ENCODE measurements at places on chromosomes 3 and 15. TPM values are rescaled to one million over a fixed set of nuclear protein-coding genes. Genes with fewer than 3 reads are reported as not detected.

Gene CNTN6
- 0.25 TPM for total RNA-seq

- no peaks in the 10 kb centered on the region for H3K27me3 ChIP-seq
- no peaks in the 10 kb centered on the region for H3K36me3 ChIP-seq
- no peak overlapping the region for H3K27ac ChIP-seq
Measured at GRCh38 chr3:189890496-189890895, 230.2 kb downstream of the P3H2 start.

DNA sequence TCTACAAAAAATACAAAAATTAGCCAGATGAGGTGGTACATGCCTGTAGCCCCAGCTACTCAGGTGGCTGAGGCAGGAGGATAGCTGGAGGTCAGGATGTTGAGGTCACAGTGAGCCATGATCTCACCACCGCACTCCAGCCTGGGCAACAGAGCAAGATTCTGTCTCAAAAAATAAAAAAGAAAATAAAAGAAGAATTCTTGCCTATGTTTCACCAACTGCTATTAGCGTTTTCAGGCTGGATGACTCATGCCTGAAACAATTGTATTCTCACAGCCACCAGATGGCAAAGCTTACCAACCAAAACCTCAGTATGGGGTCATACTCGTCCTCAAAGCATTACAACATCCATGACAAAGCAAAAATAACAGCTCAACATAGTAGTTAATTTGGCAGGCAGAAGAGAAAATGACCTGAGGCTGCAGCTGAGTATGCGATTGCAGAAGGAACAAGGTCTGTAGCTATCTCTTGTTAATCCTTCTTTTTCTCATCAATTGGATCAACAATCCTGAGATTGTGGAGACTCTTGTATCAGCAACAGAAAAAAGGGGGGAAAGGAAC, 52.2 kb downstream of the TP53BP1 start:
- no peaks in the 10 kb centered on the region for H3K4me1 ChIP-seq
- H3K36me3 ChIP-seq: peaks cover 30% of the 10 kb centered on the region
- DNase-seq: peak; percentile 32
- no peaks in the 10 kb centered on the region for H3K27me3 ChIP-seq
- H3K4me3 ChIP-seq: no peak overlapping the region

- H3K36me3 ChIP-seq: no peaks in the 10 kb centered on the region
- no peaks in the 10 kb centered on the region for H3K27me3 ChIP-seq
- DNase-seq: peak; percentile 92
- H3K27ac ChIP-seq: no peak within 1 kb of the TSS
Measured at GRCh38 chr3:113441051-113441770, at the start of gene CFAP44. Gene CFAP44, minus strand, starts transcription at chr3:113441493. Its CDS starts 7,829 bp downstream, at chr3:113433664.

Gene PP2D1
- total RNA-seq: not detected

Gene APBA2
- 6.1 TPM for total RNA-seq

DNA sequence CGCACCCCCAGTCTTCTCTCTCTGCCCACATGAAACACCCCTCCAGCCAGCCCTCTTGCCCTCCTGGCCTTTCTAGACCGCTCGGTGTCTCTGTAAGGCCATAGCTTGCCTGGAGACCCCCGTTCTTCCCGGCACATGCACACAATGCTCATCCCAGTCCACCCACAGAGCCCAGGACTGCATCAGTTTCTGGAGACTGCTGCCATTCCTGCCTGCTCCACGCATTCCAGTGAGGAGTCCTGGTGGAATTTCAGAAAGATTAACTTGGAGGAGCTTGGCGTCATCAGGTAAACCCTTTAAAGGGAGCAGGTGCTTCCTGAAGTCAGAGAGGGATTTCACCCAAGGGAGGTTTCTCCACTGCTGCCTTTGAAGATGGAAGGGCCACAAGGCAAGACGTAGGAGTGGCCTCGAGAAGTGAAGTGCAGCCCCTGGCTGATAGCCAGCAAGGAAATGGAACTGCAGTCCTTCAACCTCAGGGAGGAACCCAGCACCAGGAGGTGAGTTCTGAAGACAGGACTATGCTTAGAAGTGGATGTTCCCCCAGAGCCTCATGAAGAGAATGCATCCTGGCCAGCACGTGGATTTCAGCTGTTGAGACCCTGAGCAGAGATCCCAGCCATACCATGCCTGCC, 19.2 kb downstream of the SLC41A3 start:
- no peak for DNase-seq
- H3K36me3 ChIP-seq: peaks cover 2% of the 10 kb centered on the region
- no peak overlapping the region for H3K27ac ChIP-seq
- H3K4me1 ChIP-seq: no peaks in the 10 kb centered on the region
- H3K27me3 ChIP-seq: no peaks in the 10 kb centered on the region
- no peak overlapping the region for H3K4me3 ChIP-seq

DNA sequence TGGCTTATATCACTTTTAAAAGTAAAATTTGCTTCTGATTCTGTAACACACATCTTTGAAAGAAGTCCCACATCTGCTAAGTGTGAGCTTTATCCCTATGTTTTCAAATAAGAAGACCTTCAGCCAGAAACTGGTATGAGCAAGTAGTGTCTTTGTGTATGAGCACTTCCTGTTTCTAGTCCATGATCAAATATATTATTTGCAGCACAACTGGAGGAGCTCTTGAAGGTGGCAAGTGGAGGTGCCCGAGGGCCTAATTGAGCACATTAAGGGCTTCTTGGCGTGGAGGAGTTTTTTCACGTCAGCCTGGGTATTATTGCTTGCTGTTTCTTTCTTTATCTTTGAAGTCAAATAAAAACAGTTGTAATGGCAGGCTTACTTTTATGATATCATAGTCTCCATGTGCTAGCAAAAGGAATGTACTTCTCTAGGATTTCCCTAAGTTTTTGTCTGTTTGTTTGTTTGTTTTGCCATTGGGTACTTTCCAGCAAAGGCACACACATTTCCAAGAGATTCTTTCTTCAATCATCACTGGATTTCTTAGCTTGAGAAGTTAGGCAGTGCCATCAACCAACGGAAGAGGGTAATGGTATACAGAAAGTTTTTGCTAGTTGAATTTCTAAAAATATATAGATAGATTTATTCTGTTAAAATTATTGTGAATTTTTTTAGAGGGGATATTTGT, 68.1 kb downstream of the MEIS2 start:
- H3K27me3 ChIP-seq: no peaks in the 10 kb centered on the region
- no peak overlapping the region for H3K4me3 ChIP-seq
- H3K27ac ChIP-seq: no peak overlapping the region
- no peak for DNase-seq

DNA sequence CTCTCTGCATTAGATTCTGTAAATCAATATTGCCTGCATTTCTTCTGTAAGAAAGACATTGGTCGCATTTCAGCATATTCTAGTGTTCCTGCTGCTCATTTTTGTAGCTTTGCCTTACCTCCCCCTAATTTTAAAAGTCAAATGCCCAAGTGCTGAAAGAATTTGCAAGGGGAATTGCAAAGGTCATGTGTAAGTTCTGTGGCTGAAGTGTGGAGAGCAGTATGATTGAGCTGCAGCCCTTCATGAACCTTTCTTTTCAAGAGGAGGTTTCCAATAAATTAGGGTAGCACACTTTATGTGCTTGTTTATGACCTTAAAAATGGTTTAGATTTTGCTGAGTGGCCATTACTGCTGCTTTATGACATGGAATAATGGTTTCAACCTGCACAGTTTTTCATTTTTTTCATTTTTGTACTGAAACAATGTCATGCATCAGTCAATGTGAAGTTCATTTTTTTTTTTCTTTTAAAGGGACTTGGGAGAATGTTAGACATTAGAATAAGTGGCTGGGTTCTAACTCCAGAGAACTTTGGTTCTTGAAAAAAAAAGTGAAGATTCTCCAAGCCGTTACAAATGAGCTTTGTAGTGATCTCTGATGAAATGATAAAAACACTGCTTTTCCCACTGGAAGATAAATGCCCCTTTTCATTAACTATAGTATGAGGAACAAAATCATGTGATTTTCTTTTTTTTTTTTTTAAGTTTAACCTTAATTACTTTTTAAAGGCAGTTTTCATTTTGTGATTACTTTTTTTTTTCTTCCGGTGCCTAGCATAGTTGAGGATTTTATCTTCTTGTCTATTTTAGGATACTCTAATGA, 99.6 kb downstream of the MITF start:
- no peaks in the 10 kb centered on the region for H3K36me3 ChIP-seq
- H3K4me3 ChIP-seq: no peak overlapping the region
- peak; percentile 12 for DNase-seq
- peaks cover 3% of the 10 kb centered on the region for H3K4me1 ChIP-seq
- no peak overlapping the region for H3K27ac ChIP-seq
- H3K27me3 ChIP-seq: no peaks in the 10 kb centered on the region

DNA sequence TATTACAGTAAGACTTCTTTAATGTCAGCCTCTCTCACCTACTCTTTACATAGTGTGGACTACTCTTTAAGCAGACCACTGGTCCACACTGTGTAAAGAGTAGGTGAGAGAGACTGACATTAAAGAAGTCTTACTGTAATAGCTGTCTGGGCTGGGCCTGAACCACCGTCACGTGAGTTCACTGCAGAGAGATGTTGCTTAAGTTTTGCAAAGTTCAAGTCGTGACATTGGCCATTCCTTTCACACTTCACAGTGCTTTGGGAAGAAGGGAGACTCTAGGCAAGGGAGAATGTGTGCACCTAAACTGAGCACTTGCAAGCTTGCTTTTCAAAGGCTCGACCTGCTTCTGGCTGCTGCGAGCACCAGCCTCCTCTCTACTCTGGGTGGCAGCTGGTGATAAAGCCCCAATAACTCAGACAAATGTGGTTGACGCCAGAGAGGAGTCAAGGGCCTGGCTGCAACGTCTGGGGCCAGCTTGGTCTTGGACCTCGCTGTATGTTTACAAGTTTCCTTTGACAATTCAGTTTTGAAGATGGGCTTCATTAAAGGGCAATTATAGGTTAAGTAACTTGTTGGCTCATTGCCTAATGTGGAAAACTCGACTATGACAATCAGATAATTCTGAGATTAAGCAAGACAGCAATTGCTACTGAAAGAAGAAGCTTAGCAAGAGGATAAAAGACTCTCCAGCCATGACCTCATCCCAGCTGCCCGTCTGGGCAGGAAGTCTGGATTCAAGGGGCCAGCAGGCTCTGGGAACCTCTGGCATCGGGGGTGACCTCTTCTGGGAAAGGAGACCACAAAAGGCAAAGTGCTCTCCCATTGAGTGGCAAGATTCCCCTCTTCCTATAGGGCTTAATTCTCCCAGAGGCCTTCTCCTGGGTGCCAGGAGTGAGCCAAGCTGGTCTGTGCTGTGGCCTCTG, 242.1 kb upstream of the TLE3 start:
- no peak for DNase-seq
- H3K4me1 ChIP-seq: peaks cover 2% of the 10 kb centered on the region
- no peaks in the 10 kb centered on the region for H3K27me3 ChIP-seq
- H3K27ac ChIP-seq: no peak overlapping the region

GRCh38 chr3:16063603-16064002, 110.9 kb upstream of the GALNT15 start:
- no peak overlapping the region for H3K4me3 ChIP-seq
- H3K36me3 ChIP-seq: no peaks in the 10 kb centered on the region
- H3K27ac ChIP-seq: no peak overlapping the region
- DNase-seq: no peak
- no peaks in the 10 kb centered on the region for H3K4me1 ChIP-seq

GRCh38 chr3:195692354-195692685, 28.5 kb upstream of the MUC20 start:
- H3K4me1 ChIP-seq: peaks cover 5% of the 10 kb centered on the region
- H3K27me3 ChIP-seq: no peaks in the 10 kb centered on the region
- no peak overlapping the region for H3K27ac ChIP-seq

Gene GOLGA6L10
- total RNA-seq: 2.5 TPM

- H3K27ac ChIP-seq: peak overlapping the region; percentile 26
- peak; percentile 66 for DNase-seq
- H3K36me3 ChIP-seq: no peaks in the 10 kb centered on the region
- no peak overlapping the region for H3K4me3 ChIP-seq
- no peaks in the 10 kb centered on the region for H3K4me1 ChIP-seq
- no peaks in the 10 kb centered on the region for H3K27me3 ChIP-seq
Measured at GRCh38 chr15:60745469-60746061, 266.6 kb upstream of the ICE2 start.

DNA sequence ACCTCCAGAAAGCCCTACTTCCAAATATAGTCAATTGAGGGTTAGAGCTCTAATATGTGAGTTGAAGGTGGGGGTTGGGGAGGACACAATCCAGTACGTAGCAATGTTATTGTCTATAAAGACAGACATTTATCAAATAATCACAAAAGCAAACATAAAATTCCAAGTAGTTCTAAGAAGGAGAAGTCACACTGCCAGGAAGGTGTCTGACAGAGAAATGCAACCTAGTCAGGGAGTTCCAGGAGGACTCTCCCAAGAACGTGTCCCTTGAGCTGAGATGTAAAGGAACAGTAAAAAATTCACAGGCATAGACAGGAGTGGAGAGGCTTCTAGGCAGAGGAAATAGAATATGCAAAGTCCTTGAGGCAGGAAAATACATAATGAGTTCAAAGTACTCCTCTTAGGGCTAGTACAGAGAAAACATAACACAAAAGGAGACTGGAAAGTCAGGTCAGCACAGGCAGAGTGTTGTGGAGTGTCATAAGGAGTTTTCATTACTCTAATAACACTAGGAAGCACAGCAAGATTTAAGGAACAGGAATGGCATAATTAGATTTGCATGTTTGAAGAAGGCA, 277.6 kb upstream of the STT3B start:
- no peaks in the 10 kb centered on the region for H3K36me3 ChIP-seq
- no peak overlapping the region for H3K27ac ChIP-seq
- no peak for DNase-seq
- H3K4me3 ChIP-seq: no peak overlapping the region
- H3K27me3 ChIP-seq: no peaks in the 10 kb centered on the region

DNA sequence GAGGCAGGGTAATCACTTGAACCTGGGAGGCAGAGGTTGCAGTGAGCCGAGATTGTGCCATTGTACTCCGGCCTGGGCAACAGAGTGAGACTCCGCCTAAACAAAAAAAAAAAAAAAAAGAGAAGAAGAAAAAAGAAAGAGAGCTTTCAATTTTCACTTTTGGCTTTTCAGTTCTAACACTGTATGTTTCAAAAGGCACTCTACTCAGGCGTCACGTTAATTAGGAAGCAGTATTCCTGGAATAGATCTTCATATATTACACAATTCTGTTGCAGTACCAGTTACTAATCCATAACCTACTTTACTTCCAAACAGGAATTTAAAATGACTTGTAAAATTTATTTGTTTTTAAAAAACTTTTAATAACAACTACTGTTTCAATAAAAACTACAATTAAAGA, 131.7 kb upstream of the PLXND1 start:
- H3K36me3 ChIP-seq: no peaks in the 10 kb centered on the region
- H3K27ac ChIP-seq: no peak overlapping the region
- H3K4me1 ChIP-seq: no peaks in the 10 kb centered on the region
- H3K4me3 ChIP-seq: no peak overlapping the region
- no peaks in the 10 kb centered on the region for H3K27me3 ChIP-seq

Gene CYP11A1
- total RNA-seq: 0.13 TPM

GRCh38 chr15:75727851-75728715, 15.4 kb upstream of the CSPG4 start:
- no peak overlapping the region for H3K27ac ChIP-seq
- H3K4me3 ChIP-seq: no peak overlapping the region
- H3K36me3 ChIP-seq: no peaks in the 10 kb centered on the region

Gene EPB42
- not detected for total RNA-seq
